ENCODE measurements at places on chromosomes 1 and 21.

DNA sequence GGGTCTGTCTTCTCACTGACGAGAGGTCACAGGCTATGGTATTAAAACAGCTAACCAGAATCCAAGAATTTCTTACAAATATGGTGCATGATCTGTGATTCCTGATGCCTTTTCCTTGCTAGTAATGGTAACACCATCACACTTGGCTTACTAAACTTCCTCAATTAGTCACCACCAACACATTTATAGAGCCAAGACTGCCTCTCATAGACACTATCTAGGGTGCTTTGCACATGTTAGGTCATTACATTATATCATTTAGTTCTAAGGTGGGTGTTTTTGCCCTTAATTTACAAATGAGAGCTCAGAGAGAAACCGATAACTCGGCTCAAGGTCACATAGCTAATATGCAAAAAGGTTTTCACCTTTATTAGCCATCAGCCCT lies 8.7 kb downstream of the KIF21B start:
- H3K27ac ChIP-seq: peak overlapping the region; percentile 53
- H3K4me3 ChIP-seq: no peak overlapping the region
- H3K27me3 ChIP-seq: no peaks in the 10 kb centered on the region

- H3K36me3 ChIP-seq: peaks cover 20% of the 10 kb centered on the region
- no peak overlapping the region for H3K27ac ChIP-seq
- peaks cover 21% of the 10 kb centered on the region for H3K4me1 ChIP-seq
- DNase-seq: no peak
These were observed 5.8 kb downstream of the PCNX2 start for GRCh38 chr1:233289676-233290075.

- no peak overlapping the region for H3K4me3 ChIP-seq
- no peaks in the 10 kb centered on the region for H3K27me3 ChIP-seq
These were observed 508.8 kb downstream of the PLPP3 start for GRCh38 chr1:56070601-56071000.

GRCh38 chr1:10388387-10388715 lies 10.5 kb upstream of the PGD start:
- no peaks in the 10 kb centered on the region for H3K36me3 ChIP-seq
- DNase-seq: no peak
- H3K4me1 ChIP-seq: peaks cover 4% of the 10 kb centered on the region

GRCh38 chr1:169689395-169689794 lies 22.0 kb downstream of the SELL start:
- H3K36me3 ChIP-seq: peaks cover 38% of the 10 kb centered on the region
- DNase-seq: no peak
- H3K27me3 ChIP-seq: no peaks in the 10 kb centered on the region
- peaks cover 62% of the 10 kb centered on the region for H3K4me1 ChIP-seq

- H3K4me1 ChIP-seq: peaks cover 5% of the 10 kb centered on the region
- H3K27ac ChIP-seq: no peak overlapping the region
- peaks cover 3% of the 10 kb centered on the region for H3K27me3 ChIP-seq
- H3K36me3 ChIP-seq: peaks cover 2% of the 10 kb centered on the region
These were observed 9.0 kb downstream of the CLIC4 start for GRCh38 chr1:24754229-24754628.

DNA sequence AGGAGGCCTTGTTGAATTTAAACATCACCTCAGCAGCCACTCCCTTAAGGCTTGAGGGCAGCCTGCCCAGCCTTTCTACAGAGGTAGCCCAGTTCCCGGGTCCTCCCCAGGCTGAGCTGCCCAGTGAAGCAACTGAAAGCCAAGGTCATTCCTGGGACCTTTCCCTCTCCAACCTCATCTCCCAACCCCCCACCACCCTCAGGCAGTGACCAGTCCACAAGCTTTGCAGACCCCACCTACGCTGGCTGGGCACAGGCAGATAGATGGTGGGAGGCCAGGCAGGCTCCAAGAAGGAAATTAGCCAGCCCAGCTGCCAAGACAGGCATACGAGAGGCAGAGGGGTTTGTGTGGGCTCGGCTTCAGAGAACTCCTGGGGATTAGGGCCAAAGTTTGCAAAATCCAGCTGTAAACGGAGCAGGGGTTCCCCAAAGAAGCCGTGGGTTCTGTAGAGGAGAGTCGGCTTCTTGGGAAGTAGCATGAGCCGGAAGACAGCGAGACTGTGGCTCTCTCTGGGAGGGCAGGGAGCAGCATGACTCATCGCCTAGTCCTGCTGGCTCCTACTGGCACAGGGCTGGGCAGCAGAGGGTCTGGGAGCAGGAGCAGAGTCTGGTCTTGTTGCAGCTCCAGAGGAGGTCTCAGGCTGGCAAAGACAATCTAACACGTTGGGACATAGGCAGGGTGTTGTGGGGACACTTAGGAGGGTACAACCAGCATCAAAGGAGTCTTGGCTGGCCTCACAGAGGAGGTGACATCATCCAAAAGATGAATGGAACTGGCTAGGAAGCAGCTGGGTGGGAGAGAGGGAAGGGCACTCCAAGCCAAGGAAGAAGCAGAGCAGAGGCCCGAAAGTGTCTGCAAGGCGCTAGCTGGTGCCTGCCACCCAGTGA lies 2.8 kb upstream of the ZC3H12A start:
- peaks cover 16% of the 10 kb centered on the region for H3K36me3 ChIP-seq
- peak overlapping the region; percentile 98 for H3K4me3 ChIP-seq
- peaks cover 41% of the 10 kb centered on the region for H3K4me1 ChIP-seq
- no peak for DNase-seq
- no peaks in the 10 kb centered on the region for H3K27me3 ChIP-seq

DNA sequence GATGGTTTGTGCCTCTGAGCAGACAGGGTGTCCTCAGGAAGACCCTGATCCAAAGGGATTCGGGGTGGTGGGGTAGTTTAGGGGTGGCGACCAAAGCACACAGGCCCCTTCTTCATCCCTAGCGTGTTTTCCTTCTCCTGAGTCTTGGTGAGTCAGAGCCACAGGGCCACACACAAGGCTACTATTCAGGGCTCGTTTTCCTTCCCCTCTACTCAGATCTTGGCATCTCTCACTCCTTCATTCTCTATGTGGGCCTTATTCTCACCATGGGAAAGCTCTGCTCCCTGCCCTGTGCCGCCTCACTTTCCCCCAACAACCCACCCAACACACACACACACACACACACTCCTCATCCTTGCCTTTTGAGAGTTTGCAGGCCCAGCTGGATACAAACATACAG lies 43.6 kb upstream of the WNT2B start:
- no peaks in the 10 kb centered on the region for H3K36me3 ChIP-seq
- peaks cover 17% of the 10 kb centered on the region for H3K4me1 ChIP-seq
- H3K4me3 ChIP-seq: no peak overlapping the region
- no peak for DNase-seq

GRCh38 chr1:59162665-59163064 lies 134.2 kb upstream of the FGGY start:
- DNase-seq: no peak
- no peaks in the 10 kb centered on the region for H3K36me3 ChIP-seq
- H3K27ac ChIP-seq: no peak overlapping the region
- H3K4me1 ChIP-seq: no peaks in the 10 kb centered on the region

- H3K4me1 ChIP-seq: no peaks in the 10 kb centered on the region
- no peaks in the 10 kb centered on the region for H3K27me3 ChIP-seq
These were observed 123.0 kb downstream of the LYPLAL1 start for GRCh38 chr1:219296430-219297355.

DNA sequence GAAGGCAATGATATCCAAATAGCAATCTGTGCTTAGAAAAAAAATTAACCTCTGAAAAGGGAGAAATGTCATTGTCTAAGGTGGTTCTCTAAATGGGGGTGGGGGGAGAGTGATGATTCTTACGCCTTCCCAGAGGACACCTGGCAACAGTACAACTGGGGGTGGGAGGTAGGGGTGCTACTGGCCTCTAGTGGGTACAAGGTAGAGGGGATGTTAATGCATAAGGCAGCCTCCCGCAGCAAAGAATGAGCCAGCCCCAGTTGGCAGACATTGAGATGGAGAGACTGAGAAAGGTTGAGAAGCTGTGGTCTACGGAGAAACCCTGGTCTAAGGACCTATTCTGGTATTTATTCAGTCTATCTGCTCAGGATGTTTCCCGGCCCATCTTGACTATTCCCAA lies 472.2 kb upstream of the RUNX1 start:
- H3K36me3 ChIP-seq: no peaks in the 10 kb centered on the region
- H3K4me3 ChIP-seq: no peak overlapping the region
- no peak for DNase-seq
- no peak overlapping the region for H3K27ac ChIP-seq
- H3K27me3 ChIP-seq: no peaks in the 10 kb centered on the region
